ENCODE measurements at places on chromosomes 2 and 18. TPM values are rescaled to one million over a fixed set of nuclear protein-coding genes. Genes with fewer than 3 reads are reported as not detected.

DNA sequence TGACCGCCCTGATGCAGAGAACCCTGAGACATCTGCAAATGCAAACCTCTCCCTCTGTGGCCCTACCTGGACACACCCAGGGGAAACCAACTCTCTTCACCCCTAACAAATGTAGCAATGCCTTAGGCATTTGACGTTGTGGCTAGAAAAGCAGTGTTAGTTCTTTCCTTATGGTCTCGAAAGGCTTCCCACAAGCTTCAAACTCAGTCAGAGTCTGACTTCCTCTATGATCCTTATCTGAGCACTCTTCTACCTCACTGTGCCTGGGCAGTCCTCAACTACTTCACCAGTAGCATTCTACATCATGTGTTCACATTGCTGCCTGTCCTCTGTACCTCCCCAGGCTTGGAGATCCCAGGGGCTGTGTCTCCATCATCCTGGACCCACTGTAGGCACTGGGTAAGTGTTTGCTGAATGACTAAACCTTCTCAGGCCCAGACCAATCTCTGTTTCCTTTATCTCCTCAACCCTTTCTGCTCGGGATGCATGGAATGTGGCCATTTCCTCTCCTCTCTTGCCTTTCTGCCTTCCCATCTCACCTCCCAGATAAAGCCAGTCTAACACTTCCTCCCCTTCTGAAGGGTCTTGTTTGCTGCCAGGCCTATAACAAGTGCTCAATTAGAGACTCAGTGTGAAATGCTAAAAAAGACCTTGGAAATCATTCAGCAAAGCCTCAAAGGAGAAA is 91.7 kb upstream of the ACAA2 start:
- no peak for DNase-seq

- no peak for DNase-seq
Measured at GRCh38 chr2:118611691-118612090, 235.8 kb downstream of the EN1 start.

DNA sequence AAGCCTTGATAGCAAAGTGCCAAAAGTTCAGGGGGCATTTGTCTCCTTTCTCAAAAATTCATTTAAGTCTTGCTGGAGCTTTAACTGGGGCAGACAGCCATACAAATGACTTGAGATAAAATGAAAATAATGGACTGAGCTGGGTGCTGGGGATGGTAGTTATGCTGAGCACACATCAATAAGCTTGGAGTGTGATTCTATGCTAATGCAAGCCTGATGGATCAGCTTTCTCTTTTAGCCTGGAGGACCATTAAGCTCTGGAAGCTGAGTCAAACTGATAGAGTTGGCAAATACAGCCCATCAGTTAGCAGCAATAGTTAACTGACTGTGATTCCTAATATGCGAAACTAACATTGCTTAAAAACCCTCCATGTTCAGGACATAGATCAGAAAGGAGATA is 98.0 kb downstream of the CAMKMT start:
- DNase-seq: no peak

DNA sequence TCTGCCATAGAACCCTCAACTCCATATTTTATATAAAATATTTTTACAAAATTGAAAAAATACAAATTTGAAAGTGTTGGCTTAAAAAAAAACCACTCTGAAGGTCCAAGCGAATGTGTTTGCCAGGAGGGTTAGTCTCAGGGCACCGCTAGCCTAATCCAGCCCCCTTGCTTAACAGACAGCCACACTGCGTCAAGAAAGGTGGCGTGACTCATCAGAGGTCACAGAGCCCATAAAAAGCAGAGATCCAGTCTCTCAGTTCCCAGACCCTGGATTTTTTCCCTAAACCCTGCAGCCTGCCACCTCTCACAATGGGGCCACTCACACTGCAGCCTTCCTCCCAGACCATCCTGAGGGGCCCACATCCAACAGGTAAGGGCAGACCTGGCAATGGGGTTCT is 3.9 kb upstream of the TNS1 start:
- no peak for DNase-seq

DNA sequence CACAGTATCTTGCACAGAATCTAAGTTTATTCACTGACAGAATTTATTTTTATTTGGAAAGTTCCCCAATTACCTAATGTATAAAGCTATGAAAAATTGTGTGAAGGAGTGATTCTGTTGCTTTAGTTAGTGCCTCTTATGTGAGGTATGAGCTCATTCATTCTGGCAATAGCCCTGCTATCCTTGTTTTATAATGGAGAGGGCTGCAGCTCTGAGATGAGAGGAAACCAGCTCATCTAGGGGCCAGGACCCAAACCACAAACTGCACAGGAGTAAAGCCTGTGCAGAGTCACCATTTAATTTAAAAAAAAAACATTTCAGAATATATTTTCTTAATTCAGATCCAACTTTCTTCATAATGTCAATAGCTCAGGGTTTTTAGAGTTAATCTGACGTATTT is 383.0 kb downstream of the TMEM182 start:
- DNase-seq: no peak

Gene CNTNAP5
- polyA plus RNA-seq: not detected

DNA sequence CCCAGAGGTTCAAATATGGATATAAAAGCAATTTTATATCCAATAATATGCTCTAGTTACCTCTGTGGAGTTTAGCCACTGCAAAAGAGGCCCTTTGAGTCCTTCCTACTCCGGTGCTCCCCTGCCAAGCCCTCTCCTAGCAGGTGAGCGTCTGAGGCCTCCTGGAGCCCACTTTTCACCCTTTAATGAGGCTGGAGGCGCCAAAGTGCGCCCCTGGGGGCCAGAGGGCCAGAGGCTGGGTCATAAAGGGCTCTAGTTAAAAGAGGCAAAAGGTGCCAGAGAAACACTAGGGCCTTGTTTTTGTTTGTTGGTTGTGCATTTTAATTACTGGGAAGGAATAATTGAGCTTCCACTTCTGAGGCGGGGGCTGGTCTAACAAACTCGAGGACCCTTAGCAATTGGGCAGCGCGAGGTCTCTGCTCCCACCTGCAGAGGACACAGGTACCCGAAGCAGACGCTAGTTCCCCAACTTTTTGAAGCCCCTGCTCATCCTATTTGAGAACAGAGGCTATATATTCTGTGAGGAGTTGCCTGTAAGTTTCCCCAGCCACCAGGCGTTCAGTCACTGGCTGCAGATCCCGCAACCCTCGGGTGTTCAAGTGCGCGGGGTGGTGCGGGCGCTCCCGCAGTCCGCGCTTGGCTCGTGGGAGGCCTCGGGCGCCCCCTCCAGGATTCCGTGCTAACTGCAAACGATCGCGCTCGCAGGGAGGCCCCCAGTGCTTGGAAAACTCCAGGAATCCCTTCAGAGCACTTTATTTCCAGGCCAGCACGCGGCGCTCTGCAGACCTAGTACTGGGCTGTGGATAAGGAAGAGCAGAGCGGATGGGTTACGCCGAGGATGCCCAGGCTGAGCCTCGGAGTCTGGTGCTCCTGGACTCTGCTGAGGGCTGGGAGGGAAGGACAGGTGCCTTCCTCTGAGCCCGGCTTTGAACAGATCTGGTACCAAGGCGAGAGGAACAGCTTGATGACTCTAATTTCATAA is 14.1 kb downstream of the MSGN1 start:
- peak; percentile 54 for DNase-seq

DNA sequence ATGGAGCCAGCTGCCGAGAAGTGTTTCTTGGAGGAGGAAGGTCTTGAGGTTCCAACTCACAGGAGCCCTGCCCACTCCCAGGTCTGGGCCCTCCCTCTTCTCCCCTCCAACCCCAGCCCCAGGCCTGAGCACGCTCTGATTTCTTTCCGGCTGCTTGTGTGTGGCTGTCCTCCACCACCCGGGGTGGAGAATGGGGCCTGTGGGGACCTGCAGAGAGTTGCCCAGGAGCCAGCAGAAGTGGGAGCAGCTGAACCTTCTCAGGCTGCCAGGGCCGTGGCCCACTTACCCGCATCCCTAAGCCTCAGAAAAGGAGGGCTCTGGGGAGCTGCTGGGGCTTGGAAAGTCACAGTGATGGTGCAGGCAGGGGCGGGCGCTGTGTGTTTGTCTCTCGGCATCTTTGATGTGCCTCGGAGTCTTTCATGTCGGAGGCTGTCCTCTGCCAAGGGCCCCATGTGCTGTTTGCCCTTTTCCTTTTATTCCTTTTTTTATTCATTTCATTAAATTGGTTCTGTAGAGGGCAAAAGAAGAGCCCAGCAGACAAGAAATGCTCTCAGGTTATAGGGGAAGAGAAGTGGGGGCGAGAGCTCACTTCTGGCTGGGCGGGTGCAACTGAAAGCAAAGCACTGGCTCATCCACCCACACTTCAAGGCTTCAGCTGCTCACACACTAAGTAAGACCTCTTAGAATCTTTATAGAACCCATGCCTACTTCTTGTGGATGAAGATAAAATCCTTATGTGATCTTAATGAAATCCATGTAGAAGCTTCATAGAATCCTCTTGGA is 52.5 kb downstream of the SDC1 start:
- DNase-seq: no peak

GRCh38 chr18:25187521-25188192 is 164.3 kb downstream of the ZNF521 start:
- no peak for DNase-seq

Gene SPATA3
- not detected for polyA plus RNA-seq

GRCh38 chr18:70132999-70133398 is 72.5 kb downstream of the RTTN start:
- no peak for DNase-seq

GRCh38 chr2:216601632-216602409 is 31.4 kb upstream of the IGFBP2 start:
- no peak for DNase-seq

GRCh38 chr2:156657809-156658208 is 221.6 kb downstream of the GPD2 start:
- no peak for DNase-seq

Data from left lung (tissue), 14 donors.